CD8-positive, alpha-beta T cell (primary cell): ENCODE measurements at places on chromosomes 16 and 17.

DNA sequence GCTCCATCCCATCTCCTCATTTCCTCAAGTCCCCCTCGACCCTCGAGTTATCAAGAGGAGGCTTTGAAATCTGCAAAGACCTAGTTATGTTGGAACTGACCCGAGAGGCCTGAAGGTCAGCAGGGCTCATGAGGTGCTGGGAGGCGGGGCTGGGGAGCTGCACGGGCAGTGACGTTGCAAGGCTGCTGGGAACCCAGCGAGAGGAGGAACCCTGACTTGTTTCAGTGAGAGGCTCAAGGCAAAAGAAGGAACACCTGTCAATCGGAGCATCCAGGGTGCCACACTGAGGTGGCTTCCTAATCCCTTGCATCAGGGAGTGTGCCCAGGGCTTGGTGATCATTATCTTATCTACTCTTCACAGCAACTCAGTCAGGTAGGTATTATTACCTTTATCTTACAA, 86.9 kb downstream of the CDH11 start:
- DNase-seq: no peak

GRCh38 chr17:64129515-64129764, 504 bp downstream of the ERN1 start:
- DNase-seq: no peak

DNA sequence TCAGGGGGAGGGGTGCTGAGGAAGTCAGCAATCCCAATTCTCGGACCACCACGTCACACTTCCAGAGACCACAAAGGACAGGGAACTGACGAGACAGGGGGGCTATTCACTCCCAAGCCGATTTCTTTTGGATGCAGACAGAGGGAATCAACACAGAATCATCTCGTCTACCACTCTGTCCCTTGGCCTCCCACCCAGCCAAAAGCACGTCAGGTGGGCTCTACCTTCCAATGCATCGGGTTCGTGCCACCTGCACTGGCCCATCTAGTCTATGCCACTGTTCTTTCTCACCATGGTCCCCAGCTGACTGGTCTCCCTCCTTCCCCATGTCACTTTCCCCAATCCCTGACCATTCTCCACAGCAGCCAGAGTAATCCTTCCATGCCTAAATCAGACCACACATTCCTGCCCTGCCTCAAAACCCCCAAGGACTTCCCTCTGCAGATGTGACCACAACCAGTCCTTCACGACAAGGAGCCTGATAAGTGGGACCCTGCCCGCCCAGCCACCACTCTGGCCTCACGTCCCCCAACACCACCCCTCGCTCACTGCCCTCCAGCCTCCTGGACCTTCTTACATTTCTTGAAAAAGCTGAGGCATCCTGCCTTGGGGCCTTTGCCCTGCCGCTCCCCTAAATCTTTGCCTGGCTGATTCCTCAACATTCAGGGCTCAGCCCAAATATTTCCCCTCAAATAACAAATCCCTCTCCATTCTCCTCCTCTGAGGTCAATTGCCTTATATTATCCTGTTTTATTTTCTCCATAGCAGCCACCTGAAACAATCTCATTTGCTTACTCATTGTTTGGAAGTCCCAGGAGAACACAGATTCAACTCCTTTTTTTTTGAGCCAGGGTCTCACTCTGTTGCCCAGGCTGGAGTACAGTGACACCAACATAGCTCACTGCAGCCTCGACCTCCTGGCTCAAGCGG, 70.4 kb downstream of the IL21R start:
- no peak for DNase-seq

GRCh38 chr17:47719411-47720152, 13.5 kb upstream of the TBX21 start:
- DNase-seq: no peak

DNA sequence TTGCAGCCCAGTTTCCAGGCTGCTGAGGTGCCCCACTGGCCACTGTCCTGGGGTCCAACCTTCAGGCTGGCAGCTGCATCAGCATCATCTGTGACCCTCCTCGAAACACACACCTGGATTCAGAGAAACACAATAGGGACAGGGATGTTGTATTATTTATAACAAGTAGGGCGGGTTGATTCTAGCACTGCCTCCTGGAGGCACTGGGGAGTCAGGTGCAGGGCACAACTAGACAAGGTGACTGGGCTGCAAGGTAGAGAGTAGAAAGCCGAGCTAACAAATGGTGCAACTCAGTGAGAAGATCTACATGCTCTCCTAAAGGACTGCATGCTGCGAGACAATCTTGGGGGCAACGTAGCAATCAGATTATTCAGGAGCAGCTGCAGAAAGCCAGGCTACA, 317.3 kb downstream of the SLC39A11 start:
- no peak for DNase-seq

GRCh38 chr17:51289696-51290111, 29.4 kb downstream of the UTP18 start:
- DNase-seq: no peak

DNA sequence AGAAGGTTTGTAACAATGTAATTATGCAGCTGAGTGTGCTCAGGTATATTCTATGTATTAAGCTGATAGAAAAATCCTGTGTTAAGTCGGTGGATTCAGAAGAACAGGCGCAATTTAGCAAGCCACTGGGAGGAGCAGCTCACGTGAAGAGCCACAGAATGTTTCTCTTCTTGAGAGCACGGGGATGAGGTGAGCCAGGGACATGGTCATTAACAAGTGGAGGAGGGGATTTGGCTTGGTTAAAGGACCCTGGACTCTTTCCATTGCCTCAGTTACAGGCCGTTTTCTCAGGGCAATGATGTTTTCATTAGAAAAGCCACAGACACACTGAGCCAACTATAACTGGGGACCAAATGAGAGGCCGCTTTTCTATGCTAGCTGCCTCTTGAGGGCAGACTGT, 178.7 kb downstream of the SNX29 start:
- no peak for DNase-seq

DNA sequence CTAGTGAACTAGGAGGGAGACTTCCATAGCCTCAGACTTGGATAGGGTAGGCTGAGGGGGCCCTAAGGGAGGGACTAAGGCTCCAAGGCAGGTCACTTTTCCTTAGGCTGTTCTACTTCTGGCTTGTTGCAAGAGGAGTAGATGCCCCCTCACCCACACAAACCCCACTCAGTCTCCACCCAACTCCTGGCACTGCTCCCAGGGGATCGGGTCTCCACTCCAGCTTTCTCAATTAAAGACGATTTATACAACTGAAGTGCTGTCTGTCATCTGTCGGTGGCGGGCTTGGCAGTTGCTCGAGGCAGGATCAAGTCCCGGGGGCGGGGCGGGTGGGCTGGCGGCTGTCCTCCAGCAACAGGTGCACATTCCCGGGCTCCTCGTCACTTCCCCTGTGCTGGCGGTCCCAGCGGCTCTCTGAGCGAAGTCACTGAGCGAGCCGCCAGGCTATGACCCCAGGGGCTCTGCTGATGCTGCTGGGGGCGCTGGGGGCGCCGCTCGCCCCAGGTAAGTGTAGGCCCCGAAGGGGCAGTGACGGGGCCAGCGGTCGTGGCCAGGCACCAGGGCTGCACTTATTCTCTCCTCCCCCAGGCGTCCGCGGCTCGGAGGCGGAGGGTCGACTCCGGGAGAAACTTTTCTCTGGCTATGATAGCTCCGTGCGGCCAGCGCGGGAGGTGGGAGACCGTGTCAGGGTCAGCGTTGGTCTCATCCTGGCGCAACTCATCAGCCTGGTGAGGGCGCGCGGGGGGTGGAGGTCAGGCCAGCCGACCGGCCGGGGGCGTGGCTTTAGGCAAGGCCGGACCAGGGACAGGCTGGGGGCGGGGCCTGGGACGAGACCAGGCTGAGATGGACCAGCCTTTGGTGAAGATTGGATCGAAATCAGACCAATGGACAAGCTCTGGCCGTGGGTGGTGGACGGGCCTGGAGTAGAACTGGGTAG, at the start of gene CHRNB1:
Gene CHRNB1, plus strand, starts transcription at position 380 of the 937 bp plus-strand sequence. Its CDS starts 67 bp downstream, at position 447.
- no peak for DNase-seq

- DNase-seq: no peak
These were observed 36.5 kb upstream of the DHRS7B start for GRCh38 chr17:21089933-21090901.

DNA sequence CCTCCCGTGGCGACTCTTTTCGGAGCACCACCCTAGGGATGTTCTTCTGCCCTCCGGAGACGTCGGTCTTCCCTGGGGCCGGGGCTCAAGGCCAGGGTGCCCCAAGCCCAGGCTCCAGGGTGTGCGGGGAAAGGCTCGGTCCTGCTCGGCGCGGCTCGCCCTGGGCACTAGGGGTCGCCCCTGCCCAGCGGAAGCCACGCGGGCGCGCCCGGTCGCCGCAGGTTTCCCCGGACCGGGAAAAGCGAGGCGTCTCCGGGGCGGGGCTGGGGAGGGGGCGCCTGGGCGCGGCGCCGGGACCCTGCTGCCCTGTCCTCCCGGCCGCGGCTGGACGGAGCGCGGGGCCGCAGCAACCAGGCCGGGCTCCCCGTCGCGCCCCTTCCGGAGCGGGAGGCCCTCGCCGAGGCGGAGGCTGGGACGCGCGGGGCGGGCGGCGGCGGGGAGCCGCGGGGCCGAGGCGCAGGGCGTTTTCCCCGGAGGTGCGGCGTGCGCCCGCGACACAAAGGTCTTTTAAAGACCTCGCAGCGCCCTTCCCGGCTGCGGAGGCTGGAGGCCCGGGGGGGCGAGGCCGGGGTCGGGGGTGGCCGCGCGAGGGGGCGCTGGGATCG, 76.4 kb downstream of the MRC2 start:
- peak; percentile 53 for DNase-seq

DNA sequence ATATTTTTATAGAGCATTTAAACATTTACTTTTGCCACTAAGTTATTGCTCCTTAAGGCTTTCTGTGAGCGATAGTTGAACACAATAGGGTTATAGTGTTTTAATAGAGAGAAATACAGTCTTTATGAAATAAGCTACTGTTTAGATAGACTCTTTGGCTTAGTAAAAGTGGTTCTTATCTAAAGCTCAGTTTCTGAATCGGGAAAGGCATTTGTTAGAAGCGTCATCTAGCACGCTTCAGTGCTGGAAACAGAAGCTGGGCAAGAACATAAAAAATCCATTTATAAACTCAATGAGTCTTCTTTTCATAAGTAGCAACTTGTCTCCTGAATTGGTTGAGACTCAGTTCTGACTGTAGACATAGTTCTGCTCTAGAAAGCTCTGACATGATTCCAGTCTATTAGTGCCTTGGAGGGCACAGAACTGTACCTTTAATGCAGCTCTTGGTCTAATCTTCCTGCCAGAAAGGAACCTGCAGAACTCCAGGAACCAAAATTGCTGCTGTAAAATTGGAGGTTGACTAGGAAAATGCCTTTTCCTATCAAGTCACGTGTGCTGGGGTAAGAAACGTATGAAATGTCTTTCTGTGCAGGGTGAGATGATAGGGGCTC, 55.4 kb upstream of the DNAJA2 start:
- no peak for DNase-seq

- DNase-seq: no peak
These were observed 154.2 kb downstream of the MYO1D start for GRCh38 chr17:32722733-32723132.

GRCh38 chr17:37826497-37827430, 81.9 kb upstream of the HNF1B start:
- DNase-seq: no peak

GRCh38 chr17:77126519-77126918, 14.2 kb upstream of the SEC14L1 start:
- DNase-seq: no peak

DNA sequence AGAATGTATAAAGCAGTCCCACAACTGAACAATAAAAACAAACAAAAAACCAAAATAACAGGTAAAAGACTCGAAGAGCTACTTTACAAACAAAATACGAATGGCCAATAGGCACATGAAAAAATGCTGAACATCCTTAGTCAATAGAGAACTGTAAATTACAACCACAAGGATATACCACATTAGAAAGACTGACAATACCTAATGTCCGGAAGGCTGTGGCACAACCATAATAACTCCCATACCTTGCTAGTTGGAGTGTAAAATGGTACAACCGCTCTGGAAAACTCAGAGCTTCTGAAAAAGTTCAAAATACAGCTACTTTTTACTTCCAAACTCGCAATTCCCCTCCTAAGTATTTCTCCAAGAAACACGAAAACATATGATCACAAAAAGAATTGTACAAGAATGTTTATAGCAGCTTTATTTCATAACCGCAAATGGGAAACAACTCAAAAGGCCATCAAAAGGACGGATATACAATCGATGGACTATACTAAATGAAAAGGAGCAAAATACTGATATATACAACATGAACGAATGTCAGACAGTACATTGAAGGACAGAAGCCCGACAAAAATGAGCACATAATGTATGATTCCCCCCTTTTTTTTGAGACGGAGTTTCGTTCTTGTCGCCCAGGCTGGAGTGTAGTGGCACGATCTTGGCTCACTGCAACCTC, 2.3 kb downstream of the TP53 start:
- DNase-seq: no peak

- DNase-seq: no peak
These were observed 94.3 kb downstream of the C17orf67 start for GRCh38 chr17:56739376-56739775.

DNA sequence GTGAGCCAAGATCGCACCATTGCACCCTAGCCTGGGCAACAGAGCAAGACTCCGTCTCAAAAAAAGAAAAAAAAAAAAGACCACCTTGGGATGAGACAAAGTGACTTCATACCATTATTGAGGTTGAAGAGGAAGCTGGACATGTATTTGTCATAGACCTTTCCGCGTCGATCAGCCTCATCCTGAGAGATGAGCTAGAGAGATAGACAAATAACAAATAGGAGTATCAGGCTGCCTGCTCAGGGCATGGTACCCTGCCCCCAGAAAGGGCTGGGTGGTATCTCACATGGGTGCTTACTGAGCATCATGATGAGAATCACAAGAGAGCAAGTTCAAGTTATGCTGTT, 22.1 kb downstream of the CNTNAP1 start:
- no peak for DNase-seq

DNA sequence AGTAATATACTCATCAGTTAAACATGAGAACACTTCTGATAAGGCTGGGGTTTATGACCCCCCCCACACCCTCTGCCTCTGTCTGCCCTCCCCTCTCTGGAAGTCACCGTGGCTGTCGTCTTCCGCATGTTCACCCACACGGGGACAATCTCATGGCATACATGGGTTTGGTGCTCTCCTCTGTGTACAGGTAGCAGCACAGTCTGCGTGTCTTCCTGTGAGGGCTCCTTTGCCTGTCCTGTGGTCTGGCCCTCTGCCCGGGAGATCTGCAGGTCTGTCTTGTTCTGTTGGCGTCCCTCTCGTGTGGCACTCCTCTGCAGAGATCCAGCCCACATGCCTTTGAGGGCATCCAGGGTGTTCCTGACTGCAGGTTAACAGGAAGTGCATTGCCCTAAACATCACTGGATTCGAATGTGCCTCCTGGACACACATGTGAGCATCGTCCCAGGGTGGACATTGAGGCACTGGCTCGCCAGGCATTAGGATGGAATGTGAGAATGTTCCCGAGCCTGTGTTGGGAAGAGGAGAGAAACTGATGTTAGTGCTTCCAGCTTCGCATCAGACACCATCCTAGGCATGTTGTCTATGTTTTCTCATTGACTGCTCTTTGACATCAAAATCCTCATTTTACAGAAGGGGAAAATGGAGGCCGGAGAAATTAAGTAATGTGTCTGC, 54.5 kb downstream of the NKD1 start:
- peak; percentile 75 for DNase-seq
